NCI-H2029 (cell line): ENCODE measurements at places on chromosomes 3 and 15.
A peak's percentile ranks its signal among the peaks of the same experiment; 100 is the strongest.

DNA sequence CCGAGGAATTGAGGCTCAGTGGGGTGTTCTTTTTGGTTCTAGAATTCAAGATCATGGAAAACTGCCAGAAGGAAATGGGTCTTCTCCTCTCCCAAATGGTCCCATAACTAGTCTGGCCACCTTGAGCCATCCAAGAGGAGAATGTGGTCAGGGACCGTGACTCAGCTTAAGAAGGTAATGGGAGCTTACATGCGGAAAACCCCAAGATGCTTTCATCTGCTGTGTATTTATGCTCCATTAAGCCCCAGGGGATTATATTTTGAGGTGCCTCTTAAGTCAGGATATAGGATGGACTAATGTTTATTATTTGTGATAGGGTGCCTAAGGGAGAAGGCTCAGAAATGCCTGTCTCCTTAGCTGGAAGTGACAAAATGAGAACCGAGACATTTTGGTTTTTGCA, 39.2 kb upstream of the DLG1 start:
- no peak for DNase-seq

DNA sequence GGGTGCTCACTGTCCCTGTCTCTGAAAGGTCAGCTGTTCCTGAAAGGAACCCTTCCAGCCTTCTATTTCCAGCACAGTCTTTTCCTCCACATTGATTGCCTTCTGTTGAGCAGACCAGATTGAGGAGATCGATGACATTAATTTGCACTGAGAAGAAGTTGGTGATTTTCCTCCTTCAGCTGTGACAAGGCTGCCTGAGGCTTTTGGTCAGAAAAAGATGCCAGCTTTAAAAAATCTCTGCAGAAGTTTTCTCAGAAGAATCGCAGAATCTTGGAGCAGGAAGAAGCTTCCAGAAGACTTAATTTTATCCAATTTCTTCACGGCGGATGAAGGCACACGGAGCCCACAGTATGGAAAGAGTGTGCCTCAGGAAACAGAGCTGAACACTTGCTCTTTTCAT, 112.8 kb downstream of the FAM43A start:
- DNase-seq, result no peak

- peak; percentile 42 for DNase-seq
Observed at GRCh38 chr3:42961633-42962032, 17.5 kb upstream of the GASK1A start.

DNA sequence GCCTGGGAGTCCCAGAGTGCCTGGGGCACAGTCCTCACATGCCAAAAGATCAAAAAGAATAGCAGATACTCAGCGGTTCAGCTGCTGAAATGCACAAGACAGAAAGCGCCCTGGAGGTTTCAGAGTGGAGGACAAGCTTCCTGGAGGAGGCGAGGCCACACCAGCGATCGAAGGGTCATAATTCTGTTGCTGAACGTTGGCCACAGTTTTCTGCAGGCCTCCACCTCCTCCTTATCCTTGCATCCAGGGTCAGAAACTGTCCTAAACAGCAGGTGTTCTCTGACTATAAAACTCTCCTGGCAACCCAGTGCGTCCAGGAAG, 220.3 kb upstream of the LINGO1 start:
- DNase-seq, result no peak

- no peak for DNase-seq
Observed at GRCh38 chr3:142224482-142225072, 808 bp downstream of the GK5 start.

GRCh38 chr15:88623061-88623460, 1.9 kb downstream of the AEN start:
- DNase-seq, result no peak

- no peak for DNase-seq
Observed at GRCh38 chr3:172690936-172691335, 19.9 kb downstream of the NCEH1 start.

DNA sequence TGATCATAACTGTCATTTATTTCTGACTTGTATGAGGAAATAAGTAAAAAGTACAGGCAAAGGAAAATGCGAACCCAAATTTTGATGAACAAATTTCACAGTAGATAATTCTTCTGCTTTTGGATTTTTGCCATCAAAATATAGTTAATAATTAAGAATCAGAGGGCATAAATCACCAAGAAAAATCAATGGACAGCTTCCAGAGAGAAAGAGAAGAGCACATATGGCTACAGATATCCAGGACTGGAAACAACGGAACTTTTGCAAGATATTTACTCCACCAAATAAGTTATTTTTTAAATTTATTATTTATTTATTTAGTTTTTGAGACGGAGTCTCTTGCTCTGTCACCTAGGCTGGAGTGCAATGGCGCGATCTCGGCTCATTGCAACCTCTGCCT, 35.1 kb upstream of the NANOGP8 start:
- DNase-seq, result no peak

- DNase-seq, result no peak
Observed at GRCh38 chr15:91411586-91411985, 311.5 kb downstream of the SV2B start.

GRCh38 chr3:123667784-123668183, 82.9 kb upstream of the HACD2 start:
- DNase-seq, result no peak

- DNase-seq, result no peak
Observed at GRCh38 chr3:197393711-197394110, 95.3 kb upstream of the DLG1 start.

- DNase-seq, result no peak
Observed at GRCh38 chr3:48477959-48478520, 25.9 kb downstream of the SHISA5 start.

DNA sequence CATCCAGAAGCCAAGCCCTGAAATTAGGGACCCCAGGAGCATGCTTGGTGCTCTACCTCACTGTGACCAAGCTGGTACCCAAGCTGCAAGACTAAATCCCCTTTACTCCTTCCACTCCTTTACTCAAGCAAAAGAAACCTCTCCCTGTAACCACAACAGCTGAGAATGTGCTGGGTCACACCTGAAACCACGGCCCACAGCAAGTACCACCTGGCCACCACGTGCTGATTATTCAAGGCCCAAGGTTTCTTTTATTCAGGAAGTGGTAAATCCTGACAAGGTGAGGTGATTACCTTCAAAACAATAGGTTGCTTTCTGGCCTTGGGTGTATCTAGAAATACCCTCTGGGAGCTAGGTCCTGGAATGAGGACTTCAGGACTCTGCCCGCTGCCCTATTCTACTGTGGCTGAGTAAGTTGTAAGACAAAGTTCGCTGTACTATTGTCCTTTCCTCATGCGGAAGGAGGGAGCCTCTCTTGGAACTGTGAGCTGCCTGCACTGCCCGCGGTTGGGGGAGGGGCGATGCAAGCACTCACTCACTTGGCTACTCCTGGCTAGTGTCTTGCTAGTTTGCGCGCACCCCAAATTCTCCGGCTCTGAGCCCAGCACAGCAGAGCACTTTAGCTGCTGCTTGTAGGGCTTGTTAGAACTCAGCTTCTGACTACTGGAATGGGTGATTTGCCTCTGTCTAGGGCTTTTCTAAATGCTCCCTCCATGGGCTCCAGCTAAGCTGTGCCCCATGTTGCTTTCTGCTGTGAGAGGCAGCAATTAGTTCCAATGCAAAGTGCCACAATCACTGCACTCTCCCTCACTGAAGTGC, 487.1 kb upstream of the CNTN3 start:
- no peak for DNase-seq

DNA sequence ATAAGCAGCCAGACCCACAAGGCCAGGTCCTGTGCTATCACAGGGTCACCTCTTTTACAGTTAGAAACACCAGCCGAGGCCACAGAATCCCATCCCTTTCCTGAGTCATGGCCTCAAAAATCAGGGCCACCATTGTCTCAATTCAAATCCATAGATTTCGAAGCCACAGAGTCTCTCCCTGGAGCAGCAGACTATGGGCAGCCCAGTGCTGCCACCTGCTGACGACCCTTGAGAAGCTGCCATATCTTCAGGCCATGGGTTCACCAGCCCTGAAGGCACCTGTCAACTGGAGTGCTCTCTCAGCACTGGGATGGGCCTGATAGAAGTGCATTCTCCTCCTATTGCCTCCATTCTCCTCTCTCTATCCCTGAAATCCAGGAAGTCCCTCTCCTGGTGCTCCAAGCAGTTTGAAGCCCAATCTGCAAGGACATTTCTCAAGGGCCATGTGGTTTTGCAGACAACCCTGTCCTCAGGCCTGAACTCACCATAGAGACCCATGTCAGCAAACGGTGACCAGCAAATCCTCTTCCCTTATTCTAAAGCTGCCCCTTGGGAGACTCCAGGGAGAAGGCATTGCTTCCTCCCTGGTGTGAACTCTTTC, 39.6 kb downstream of the TGM4 start:
- peak; percentile 85 for DNase-seq

- DNase-seq, result no peak
Observed at GRCh38 chr3:18740631-18741583, 315.8 kb upstream of the SATB1 start.

- no peak for DNase-seq
Observed at GRCh38 chr15:60135961-60136360, 131.8 kb downstream of the FOXB1 start.

GRCh38 chr3:3664935-3665334, 134.3 kb upstream of the LRRN1 start:
- DNase-seq, result no peak

GRCh38 chr15:30043211-30043655, 39.5 kb upstream of the GOLGA8J start:
- no peak for DNase-seq

GRCh38 chr3:29186131-29186599, 94.7 kb upstream of the RBMS3 start:
- DNase-seq, result no peak

- DNase-seq, result no peak
Observed at GRCh38 chr15:40296561-40297230, 11.0 kb downstream of the PLCB2 start.

DNA sequence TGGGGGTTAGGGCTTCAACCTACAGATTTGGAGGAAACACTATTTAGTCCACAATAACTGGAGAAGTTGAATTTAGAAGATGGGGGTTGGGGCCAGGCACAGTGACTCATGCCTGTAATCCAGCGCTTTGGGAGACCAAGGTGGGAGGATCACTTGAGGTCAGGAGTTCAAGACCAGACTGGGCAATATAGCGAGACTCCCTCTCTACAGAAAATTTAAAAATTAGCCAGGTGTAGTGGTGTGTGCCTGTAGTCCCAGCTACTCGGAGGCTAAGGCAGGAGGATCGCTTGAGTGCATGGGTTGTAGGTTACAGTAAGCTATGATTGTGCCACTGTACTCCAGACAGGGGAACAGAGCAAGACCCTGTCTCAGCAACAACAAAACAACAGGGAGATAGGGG, 5.0 kb upstream of the DYNLT2B start:
- no peak for DNase-seq

DNA sequence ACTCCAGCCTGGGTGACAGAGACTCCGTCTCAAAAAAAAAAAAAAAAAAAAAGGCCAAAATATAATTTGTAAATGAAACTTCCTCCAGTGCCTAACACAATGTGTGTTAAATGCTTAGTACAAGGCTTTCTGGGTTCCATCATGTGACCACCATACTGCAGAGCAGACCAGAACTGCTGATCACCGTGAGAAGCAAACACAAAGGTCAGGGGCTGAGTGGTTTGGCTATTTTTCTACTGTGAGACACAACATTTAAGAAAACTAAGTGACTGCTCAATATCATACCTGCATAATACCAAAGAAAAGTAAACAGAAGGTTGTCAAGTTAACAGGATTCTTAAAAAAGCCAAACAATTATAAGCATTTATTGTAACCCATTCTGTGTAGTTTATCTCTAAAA, 13.2 kb downstream of the ABCC5 start:
- no peak for DNase-seq

DNA sequence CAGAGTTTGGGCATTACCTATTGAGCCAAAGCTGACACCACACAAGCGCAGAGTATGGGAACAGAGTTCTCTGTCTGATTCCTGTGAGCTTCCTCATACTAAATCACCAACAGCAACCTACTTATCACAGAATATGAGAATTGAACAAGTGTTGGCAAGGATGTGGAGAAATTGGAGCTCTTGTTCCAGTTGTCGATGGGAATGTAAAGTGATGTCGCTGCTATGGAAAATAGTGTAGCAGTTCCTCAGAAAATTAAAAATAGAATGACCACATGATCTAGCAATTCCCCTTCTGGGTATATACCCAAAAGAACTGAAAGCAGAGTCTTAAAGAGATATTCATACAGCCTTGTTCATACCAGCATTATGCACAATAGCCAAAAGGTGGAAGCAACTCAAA, 33.4 kb downstream of the CD86 start:
- no peak for DNase-seq

- no peak for DNase-seq
Observed at GRCh38 chr3:58188173-58188564, 22.6 kb downstream of the DNASE1L3 start.

DNA sequence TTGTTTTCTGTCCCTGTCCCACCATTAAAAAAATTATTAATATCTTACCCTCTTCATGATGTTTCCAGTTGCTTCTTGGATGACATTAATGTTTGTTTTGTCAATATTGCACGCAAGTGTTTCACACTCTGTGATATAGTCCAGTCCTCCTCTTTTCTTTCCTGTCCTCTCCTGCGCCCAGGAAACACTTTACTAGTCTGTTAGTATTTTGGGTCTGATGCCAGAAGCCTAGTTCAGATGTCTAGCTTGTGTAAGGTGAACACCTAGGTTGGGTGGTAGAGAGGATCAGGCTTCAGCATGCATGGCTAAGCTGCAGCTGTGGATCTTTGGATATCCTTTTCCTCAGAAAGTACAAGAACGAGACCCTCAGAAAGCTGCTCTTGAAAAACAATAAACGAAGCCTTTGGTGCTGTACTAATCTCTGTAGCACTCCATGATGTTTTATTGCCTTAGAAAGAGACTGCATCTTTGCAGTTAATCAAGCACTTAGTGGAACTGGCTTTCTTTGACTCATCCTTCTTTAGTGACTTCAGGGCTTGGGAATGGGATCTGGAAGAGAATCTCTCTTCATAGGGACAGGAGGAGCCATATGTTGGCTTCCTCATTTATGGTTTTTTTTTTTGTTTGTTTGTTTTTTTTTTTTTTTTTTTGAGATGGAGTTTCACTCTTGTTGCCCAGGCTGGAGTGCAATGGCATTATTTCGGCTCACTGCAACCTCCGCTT, 253.4 kb downstream of the LPP start:
- DNase-seq, result no peak

DNA sequence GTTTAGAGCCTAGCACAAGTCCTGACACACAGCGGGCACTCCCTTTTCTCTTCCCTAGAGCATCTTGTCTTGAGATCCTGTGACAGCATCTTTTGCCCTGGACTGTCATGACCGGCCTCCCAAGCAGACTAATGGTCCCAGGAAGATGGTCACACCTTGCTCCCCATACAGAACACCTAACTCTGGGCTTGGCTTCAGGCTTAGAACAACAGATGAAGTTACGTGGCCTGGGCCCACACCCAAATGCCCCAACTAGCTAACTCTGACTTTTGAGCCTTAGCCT, 781 bp upstream of the IP6K1 start:
- DNase-seq, result no peak

GRCh38 chr3:193872265-193872753, 263.6 kb upstream of the HES1 start:
- peak; percentile 37 for DNase-seq

DNA sequence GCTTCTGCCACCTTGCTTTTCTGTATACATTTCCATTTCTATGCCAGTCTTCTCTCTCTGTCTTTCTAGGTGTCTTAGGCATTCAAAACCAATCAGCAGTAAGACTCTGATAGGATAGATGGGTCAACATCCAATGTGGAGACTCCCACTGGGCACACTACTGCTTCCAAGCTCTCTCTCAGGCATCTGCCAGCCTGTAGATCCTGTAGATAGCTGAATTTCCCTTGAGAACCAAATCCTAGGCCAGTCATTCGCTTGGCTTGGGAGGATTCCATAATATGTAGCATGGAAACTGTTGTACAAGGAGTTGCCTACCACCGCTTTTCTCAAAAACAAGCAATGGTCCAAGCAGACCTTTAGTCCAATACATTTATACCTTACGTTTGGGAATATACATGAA, 262.8 kb upstream of the RARB start:
- no peak for DNase-seq
